ENCODE measurements at places on chromosomes 4 and X. TPM values are rescaled to one million over a fixed set of nuclear protein-coding genes. Genes with fewer than 3 reads are reported as not detected.
A peak's percentile ranks its signal among the peaks of the same experiment; 100 is the strongest.

Gene POU4F2
- polyA plus RNA-seq = not detected

DNA sequence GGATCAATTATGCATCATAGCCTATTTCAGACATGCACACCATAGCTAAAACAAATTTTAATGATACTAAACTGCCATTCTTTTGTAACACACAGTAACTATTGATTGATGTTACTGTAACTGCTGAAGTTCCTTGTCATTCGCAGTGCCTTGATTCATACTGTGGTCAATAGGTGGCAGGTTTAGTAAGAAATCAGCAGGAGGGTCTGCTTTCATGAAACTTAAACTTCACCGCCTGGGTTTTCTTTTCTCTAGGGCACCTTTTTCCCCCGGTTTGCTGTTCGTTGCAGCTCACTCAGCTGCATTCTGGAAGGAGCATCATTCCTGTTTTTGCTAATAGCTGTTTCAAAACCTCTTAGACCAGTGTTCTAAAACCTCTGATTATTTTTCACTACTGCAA is 88.1 kb downstream of the RPA4 start:
- DNase-seq = no peak

Gene CSAG2
- not detected for polyA plus RNA-seq

DNA sequence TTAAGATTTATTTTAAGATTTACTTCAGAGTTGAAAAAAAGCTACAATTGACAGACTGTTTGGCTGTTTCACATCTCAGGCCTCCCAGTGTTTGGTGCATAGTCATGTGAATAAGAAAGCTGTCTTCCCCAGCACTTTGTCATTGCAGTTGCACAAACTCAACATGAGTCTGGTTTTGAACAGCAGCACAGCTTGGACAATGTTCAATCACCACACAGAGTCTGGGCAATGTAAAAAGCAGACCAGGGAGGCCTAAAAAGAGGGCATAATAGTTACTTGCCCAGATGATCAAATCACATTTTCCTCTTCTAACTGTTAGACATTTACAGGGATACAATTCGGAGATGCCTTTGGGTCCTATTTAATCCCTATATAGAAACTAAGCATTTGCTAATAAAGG is 1055.0 kb downstream of the RPA4 start:
- DNase-seq = no peak

Gene CUL4B
- 25.6 TPM for polyA plus RNA-seq

Gene NPY2R
- 0.24 TPM for polyA plus RNA-seq

GRCh38 chrX:132207996-132208395 is 11.3 kb downstream of the RAP2C start:
- DNase-seq = no peak

DNA sequence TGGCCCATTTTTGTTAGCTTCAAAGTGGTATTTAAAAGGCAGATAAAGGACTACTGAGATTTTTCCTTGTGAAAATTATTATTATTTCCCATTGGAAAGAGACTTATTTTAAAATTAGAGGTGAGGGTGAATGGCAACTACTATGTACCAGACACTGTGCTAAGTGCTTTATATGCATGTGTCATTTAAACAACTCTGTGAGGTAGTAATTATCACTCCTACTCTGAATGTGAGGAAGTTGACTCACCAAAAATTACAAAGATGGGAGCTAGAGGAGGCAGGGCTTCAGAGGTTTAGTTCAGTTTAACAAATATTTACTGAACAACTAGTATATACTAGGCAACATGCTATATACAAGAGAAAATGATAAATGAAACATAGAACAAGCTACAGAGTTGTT is 78.2 kb downstream of the MSL3 start:
- DNase-seq = no peak

Gene RASGEF1B
- polyA plus RNA-seq = 3.8 TPM

DNA sequence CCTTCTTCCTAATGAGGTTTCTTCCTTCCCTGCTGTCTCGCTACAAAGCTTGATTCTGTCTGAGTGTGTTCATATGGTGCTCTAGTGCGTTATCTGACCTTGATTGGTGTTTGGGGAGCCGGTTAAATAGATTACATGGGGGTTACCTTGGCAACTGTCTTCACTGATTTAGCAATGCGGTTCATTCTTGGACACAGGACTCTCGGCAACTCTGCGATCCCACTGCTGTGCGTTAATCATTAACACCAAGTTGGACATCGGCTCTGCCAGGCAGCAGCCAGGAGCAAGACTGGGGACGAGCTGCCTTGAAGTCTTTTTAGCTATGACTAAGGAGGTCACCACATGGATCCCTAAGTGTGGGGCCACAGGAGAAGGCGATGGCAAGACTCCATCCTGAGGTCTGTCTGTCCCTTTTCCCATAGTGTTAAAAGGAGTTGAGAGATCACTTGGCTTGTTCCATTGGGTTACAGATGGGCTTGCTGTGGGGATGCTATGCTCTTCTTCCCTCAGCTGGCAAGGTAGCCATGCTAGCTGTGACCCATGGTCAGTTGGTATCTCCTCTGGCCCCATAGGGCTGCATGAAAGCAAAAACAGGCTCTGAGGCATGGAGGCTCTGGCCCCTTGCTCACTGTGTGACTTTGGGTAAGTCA is 93.4 kb upstream of the MAMLD1 start:
- DNase-seq = no peak

GRCh38 chr4:56861360-56861759 is 39.9 kb upstream of the SPINK2 start:
- DNase-seq = no peak

Gene TRIM61
- polyA plus RNA-seq = 0.94 TPM

GRCh38 chr4:55312489-55313101 is 33.4 kb upstream of the SRD5A3 start:
- DNase-seq = no peak

Gene ZCCHC18
- polyA plus RNA-seq = 2.2 TPM

Gene KIF4A
- polyA plus RNA-seq = 0.20 TPM

GRCh38 chrX:12403474-12404082 is 265.3 kb downstream of the FRMPD4 start:
- no peak for DNase-seq

DNA sequence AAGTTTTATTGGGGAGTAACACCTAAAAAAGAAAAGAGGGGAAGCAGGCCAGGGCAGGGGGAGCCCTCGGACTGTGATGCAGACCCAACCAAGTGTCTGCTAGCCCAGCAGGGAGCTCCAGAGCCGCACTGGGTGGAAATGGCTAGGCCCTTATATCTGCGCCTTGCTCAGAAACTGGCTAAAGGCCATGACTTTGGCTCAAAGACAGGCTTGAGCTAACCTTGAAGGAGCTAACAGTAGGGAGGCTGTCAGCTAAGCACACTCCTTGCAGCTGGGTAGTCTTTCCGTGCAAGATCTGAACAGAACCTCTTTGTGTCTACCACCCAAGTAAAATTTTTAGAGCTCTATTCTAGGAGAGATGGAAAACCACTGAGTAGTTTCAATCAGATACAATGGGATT is 43.0 kb downstream of the SEPSECS start:
- DNase-seq = no peak

Gene DMRTC1B
- polyA plus RNA-seq = 0.71 TPM

Gene PCDH7
- 45.3 TPM for polyA plus RNA-seq

Gene NWD2
- polyA plus RNA-seq = 0.05 TPM

DNA sequence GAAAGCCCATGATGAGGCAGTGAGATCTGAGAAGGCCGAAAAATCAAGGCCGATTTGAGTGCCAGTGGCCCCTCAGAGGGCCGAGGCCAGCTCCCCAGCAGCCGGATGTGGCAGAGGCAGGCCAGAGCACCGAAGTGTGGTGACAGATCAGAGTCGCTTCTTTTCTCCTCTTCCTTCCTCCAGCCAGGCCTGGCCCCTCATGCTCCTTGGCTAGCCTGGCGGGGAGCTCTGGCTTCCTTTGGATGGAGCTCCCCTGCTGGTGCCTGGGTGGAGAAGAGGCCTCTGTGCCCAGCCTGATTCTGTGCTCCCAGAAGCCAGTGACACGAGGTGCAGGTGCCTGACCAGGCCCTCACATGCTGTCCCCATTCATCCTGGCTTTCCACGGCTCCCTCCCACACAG is 127.2 kb upstream of the PABPC4L start:
- DNase-seq = no peak

DNA sequence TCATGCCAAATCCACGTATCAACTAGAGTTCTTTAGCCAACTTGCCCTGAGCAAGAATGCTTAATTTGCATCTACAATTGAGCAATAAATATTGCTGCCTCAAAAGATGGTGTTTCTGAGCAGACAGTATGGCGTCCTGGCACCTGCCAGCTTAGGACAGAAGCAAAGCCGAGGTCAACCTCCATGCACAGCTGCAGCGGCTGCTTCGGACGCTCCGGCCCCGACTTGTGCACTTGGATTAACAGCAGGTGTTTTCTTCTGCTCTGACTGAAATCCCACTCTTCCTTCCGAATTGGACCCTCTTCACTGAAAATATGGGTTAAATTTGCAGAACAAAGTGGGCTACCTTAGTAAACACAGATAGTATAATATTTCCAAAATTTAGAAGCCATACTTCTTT is 215.2 kb upstream of the ETNPPL start:
- DNase-seq = no peak

Gene NAP1L2
- polyA plus RNA-seq = 6.4 TPM

Gene RPS6KA6
- polyA plus RNA-seq = 1.4 TPM

- DNase-seq = no peak
These were observed 236.9 kb upstream of the PPARGC1A start for GRCh38 chr4:24126776-24127175.

DNA sequence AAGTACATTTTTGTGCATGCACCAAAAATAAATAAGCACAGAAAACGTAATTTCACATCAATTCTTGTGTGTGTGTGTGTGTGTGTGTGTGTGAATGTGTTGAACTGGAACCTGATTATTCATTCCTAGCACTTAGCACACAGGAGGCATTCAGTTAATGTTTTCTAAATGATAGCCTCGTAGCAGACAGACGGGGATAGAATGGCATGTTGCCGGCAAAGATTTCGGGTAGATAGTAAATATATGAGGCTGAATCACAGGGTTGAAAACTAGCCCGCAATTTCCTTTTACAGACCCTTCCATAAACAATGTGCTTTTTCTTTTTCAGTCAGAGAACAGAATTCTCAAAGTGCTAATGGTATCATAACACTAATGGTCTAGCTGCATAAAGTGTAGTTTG is 13.5 kb downstream of the MAOB start:
- no peak for DNase-seq

DNA sequence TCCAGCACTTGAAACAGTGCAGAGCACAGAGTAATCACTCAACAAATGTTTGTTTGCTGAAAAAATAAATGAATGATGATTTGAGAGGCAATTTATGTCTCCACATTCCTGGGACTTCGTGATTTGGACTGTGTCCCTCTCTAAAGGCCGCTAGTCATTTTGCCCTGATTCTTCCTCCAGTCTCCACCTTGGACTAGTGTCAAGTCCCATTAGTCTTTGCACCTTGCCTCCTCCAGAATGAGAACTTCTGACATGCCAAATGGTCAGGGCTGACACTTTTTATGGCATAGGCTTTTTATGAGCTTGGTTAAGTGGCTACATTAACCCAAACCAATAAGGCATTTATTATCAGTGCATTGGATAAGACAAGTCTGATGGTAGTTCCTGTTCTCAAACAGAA is 65.1 kb upstream of the POF1B start:
- no peak for DNase-seq

- no peak for DNase-seq
These were observed 76.1 kb downstream of the SORBS2 start for GRCh38 chr4:185735866-185736400.

DNA sequence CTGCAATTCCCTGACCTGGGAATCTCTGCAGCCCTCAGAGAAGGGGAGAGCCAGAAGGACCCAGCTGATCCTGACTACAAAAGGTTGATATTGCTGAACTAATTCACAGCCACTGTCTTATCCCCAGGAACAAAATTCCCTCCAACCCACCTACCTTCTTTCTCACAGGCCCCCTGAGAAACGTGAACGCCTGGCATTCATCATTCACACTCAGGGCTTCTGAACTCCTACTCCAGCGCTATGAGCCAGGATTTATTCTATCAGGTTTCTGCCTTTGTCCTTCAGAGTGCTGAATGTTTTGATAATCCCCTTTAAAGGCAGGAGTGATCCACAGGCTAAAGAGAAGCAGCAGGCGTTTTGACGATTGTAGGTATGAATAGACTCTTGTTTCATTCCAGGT is 76.5 kb downstream of the KCNIP4 start:
- no peak for DNase-seq

DNA sequence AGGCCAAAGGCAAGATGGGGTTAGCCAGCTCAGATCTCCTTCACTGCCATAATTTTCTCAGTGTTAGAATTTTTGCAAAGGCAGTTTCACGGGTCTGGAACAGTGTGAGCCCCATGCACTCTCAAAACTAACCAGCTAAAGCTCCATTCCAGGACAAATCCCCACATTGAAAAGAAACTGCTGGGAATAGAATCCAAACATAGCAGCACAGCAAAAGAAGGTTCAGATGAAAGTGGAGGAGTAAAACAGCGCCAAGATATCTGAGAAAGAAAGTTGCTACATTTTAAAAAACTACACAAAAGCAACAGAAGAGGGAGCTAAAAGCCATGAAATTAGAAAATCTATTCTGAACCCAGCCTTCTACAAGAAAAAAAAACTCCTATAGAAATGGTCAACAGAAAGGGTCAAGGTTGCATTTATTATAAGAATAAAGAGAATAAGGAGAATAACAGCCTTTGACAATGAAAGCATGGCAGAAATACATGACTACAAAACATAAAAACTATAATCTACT is 39.6 kb upstream of the SLC7A3 start:
- no peak for DNase-seq

GRCh38 chrX:154990496-154990895 is 32.0 kb downstream of the F8 start:
- DNase-seq = no peak

DNA sequence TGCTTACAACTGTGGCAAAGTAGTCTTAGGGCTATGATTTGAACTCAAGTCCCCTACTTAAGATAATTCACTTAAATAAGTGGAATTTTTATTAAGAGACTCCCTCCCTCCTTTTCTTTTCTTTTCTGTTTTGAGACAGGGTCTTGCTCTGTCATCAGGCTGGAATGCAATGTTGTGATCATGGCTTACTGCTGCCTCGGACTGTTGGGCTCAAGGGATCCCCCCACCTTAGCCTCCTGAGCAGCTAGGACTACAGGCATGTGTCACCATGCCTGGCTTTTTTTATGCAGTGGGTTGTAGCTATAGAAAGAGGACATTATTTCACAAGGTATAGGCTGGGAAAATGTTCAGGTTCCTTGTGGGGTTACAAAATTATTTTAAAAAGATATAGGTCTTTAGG is 19.2 kb downstream of the DIAPH2 start:
- DNase-seq = no peak

GRCh38 chr4:169620880-169621248 is 486 bp downstream of the CLCN3 start:
- no peak for DNase-seq

Gene EDA
- polyA plus RNA-seq = 3.8 TPM

Gene POU3F4
- not detected for polyA plus RNA-seq

Gene MAP3K15
- 0.10 TPM for polyA plus RNA-seq

- DNase-seq = peak; percentile 11
These were observed 478.0 kb downstream of the KCNIP4 start for GRCh38 chr4:21470535-21470934.

Gene FGG
- polyA plus RNA-seq = 9.9 TPM

- DNase-seq = no peak
These were observed 48.6 kb upstream of the STARD8 start for GRCh38 chrX:68598841-68599240.

Gene LUZP4
- polyA plus RNA-seq = not detected
